ENCODE measurements at places on chromosomes 7 and 10.

DNA sequence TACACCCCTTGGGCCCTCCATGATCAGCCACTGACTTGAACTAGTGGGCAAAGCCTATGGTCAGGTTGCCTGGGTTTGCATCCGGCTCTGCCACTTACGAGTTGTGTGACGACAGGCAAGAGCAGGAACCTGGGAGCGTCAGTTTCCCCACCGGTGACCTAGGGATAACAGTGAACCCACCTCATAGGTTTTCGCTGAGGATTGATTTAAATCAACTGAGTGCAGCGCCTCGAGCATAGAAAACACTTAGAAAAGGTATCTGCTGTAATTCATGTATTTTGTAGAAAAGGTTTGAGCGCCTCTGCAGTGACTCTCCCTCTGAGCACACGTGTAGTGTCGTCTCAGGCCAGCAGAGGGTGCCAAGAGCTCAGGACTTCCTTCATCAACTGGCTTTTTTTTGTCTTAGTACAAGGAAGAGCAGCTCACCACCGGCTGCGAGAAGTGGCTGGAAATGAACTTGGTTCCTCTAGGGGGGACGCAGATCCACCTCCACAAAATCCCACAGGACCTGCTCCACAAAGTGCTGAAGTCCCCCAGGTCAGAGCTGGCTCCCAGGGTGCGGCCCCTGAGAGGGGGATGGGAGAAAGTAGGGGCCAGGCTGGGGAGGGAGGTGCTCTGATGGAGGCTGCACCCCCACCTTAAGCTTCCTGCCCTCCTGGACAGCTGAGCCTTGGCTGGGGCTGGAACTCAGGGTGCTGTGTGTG is 27.7 kb downstream of the BTBD16 start:
- DNase-seq, result no peak

GRCh38 chr7:98662289-98662688 is 45.2 kb downstream of the NPTX2 start:
- no peak for DNase-seq

- DNase-seq, result no peak
These were observed 1.0 kb downstream of the PRR15 start for GRCh38 chr7:29564496-29565223.

- DNase-seq, result no peak
These were observed 310.2 kb downstream of the FGFR2 start for GRCh38 chr10:121288011-121288410.

GRCh38 chr7:1540776-1541271 is 10.3 kb downstream of the MAFK start:
- no peak for DNase-seq

DNA sequence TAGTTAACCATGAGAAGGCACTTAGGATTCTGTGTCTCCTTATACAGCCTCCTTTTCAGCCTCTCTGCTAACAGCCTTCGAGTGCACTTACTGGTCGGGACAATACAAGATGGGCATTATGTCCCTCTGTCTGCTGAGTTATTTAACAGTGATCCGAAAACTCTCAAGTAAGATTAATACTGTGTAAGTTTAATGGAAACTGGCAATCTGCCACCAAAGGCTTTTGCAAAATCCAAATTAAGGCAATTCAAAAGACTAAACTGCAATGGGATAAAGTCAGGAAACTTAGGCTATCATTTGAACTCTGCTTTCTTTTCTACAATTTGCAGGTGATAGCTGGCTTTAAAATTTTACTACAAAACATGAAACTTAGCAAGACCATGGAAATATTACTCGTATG is 477.8 kb downstream of the TFEC start:
- DNase-seq, result no peak

- DNase-seq, result no peak
These were observed 165.2 kb upstream of the PPP1R3A start for GRCh38 chr7:114084002-114084471.

GRCh38 chr7:98034081-98035035 is 44.4 kb upstream of the OCM2 start:
- no peak for DNase-seq

GRCh38 chr7:2631946-2632732 is at the start of gene TTYH3:
Gene TTYH3 (plus strand): TSS chr7:2631986. CDS start chr7:2632156, 170 bp downstream.
- DNase-seq, result no peak

- DNase-seq, result no peak
These were observed 14.9 kb downstream of the MET start for GRCh38 chr7:116686812-116687419.

DNA sequence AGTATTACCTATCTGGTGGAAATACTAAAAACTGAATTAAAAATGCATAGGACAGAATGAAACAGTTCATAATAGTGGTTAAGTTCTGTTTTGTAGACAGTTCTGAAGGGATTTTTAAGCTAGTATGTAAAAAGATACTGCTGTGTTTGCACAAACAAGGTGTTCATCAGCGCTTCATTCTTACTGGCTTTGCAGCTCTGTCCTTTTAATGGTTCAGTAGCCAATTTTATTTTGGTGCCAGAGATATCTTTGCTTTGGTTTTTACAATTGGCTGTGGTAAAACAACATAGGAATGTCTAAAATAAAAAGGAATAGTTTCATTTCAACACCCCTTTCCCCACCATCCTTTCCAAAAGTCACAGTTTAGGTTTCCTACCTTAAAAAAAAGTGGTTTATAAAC is 33.0 kb downstream of the STAM start:
- DNase-seq, result no peak

DNA sequence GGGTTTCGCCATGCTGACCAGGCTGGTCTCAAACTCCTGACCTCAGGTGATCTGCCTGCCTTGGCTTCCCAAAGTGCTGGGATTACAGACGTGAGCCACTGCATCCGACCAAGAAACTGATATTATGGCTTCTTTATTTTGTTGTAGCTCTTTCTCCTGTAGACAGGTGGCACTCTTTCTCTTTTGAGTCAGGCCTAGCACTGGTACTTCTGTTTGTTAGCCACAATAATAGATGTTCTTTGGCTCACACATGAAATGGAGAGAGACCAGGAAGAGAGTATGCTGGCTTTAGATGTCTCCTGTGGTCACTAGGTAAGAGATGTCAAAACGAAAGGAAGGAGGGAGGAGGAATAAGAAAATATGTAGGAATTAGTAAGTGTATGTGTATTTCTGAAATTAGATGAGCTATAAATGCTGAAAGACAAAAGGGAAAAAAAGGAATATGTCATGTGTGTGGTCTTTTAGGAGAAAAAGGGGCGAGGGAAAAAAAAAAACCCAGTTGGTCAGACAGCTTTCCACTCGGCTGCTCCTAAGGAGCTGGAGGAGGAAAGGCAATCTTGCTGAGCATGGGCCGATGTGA is 78.7 kb downstream of the CLEC2L start:
- DNase-seq, result no peak

DNA sequence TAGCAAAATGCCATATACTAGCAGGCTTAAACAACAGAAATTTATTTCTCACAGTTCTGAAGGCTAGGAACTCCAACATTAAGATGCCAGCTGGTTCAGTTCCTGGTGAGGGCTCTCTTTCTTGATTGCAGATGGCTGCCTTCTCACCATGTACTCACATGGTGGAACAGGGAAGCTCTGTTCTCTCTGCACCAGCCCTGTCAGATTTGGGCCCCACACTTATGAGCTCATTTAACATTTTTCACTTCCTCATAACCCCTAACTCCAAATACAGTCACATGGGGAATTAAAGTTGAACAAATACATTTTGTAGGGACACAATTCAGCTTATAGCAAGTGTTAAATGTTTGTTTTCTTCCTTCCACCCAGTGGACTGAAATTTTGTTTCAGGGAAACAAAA is 218.6 kb upstream of the TAC1 start:
- no peak for DNase-seq

DNA sequence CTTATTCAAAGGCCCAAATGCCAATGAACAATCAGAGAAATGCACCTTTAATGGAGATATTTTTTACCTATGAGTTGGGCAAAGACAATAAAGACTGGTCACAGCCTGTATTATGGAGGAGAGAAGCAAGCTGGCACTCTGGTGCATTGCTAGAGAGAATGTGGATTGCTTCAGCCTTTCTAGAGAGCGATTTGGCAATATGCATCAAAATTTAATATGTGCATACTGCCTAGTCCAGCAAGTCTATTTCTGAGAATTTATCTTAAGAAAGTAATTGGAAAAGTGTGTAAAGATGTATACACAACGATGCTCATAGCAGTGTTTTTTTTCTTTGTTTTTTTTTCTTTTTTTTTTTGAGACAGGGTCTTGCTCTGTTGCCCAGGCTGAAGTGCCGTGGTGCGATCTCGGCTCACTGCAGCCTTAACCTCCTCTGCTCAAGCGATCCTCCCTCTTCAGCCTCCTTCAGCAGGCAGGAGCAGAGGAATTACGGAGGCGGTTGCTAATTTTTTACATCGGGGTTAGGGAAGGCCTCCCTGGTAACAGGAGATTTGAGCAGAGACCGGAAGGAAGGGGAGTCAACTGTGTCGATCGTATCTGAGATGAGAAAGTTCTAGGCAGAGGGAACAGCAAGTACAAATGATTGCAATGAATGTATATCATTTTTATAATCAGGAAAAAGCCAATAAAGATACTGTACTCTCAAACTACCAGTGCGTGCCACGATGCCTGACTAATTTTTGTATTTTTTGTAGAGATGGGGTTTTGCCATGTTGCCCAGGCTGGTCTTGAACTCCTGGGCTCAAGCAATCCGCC is 16.4 kb downstream of the KIAA1549 start:
- no peak for DNase-seq

- DNase-seq, result no peak
These were observed 588.6 kb upstream of the LRRTM3 start for GRCh38 chr10:66337211-66337610.

DNA sequence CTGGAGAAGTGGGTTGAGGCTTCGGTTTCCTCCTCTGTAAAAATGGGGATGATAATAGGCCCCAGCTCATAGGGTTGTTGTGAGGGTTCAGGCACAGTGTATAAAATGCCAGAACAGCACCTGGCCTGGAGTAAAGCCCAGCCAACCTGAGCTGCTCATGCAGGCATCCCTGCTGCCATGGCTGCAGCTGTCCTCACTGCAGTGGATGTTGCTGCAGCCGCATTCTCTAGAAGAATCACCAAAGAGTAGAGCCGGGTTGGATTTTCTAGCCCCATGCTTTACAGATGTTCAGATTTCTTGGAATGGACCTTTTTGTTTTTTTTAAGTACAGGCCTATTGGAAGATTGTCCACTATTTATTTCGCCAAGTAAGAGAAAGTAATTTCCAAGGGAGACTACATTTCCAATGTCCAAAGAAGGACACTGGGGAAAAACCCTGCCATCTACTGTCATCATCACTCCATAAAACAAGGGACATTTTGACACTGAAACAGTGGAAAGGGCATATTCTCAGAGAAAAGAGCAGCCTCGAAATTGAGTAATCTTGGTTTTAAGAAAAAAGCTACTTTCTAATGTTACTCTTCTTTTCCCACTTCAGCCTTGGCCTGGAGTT is 147.5 kb upstream of the TCF7L2 start:
- no peak for DNase-seq

DNA sequence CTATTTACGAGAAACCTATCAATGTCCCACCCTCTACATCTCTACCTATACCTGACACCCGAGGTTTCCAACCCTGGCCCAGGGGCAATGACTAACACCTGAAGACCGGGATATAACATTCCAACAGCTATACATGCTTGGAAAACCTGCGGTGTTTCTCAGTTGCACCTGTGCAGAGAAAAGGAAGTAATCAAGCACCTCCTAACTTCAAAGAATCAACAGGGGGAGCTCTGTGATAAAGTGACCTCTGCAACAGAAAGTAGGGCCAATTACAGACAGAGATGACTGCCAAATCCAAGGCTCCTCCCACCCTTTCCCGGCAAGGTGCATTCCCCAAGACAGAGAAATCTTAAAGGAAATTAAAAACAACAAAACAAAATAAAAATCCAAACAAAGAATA is 41.3 kb downstream of the CCDC6 start:
- DNase-seq, result no peak

DNA sequence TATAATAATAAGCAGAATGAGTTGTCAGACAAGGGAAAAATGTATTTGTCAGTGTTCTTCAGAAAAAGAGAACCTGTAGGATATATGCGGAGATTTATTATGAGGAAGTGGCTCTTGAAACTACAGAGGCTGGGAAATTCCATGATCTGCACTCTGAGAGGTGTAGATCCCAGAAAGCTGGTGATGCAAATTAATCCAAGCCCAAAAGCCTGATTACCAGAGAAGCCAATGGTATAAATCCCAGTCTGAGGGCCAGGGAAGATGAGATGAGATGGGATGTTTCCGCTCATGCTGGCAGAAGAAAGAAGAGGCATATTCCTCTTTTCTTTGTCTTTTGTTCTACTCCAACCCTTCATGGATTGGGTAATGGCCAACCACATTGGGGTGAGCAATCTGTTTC is 732.8 kb upstream of the IGFBP3 start:
- DNase-seq, result no peak

DNA sequence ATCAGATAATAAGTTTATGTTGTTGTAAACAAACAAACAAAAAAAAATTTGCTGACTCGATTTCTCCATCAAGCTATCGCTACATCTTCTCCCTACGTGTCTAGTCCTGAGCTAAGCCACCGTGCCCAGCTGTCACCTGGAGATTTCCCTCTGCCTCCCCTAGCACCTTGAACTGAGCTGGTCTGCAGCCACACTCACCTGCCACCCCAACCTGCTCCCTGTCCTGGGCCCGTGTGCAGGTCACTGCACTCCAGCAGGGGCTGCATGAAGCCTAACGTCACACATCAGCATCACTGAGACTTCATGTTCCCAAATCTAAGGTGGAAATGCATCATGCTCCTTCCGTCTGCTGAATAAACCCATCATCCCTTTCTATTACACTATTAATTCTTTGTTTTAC is 44.4 kb downstream of the TEX36 start:
- DNase-seq, result no peak

- DNase-seq, result no peak
These were observed 9.3 kb downstream of the CALML5 start for GRCh38 chr10:5490032-5490431.

DNA sequence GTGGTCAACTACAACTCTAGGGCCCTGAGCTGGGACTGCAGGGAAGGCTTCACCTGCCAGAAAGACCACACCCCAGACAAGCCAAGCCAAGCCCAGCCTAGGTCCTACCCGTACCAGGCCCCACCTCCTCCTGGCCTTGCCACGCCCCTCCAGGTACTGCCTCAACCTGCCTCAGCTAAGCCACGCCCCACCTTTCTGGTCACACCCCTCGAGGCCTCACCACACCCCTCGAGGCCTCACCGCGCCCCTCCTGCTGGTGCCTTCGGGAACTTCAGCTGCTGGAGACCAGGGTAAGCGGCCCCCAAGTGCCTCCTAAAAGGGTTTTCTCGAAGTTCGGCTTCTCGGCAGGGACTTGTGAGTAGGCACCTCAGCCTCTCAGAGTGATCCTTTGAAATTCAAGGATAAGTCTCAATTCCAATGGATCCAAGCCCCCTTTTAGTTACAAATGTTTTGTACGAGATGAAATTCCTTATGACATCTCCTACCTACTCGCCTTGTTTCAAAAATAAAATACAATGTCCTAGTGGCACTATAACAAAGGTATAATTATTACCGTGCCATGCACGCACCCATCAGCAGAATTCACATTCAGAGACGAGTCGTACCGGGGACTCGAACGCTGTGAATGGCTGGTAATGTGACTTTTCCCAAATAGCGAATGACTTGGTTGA is 171.2 kb downstream of the ARHGAP21 start:
- no peak for DNase-seq

GRCh38 chr10:22226599-22226998 is 8.8 kb upstream of the EBLN1 start:
- DNase-seq, result no peak

GRCh38 chr10:104376784-104377300 is 23.2 kb downstream of the CFAP58 start:
- no peak for DNase-seq

- DNase-seq, result no peak
These were observed 410.9 kb downstream of the TYW1 start for GRCh38 chr7:67407392-67408071.

Measured in stimulated activated CD8-positive, alpha-beta memory T cell treated with anti-CD3 and anti-CD28 coated beads, Interleukin-4, amount 100 ng/mL, for 1 hour (primary cell).